ENCODE measurements at places on chromosomes 2 and 18. TPM values are rescaled to one million over a fixed set of nuclear protein-coding genes. Genes with fewer than 3 reads are reported as not detected.

The DCC gene
- total RNA-seq: not detected

GRCh38 chr2:239268549-239268948, 132.3 kb downstream of the HDAC4 start:
- DNase-seq: no peak

- DNase-seq: no peak
These were observed 128.6 kb upstream of the WDR75 start for GRCh38 chr2:189312643-189313042.

DNA sequence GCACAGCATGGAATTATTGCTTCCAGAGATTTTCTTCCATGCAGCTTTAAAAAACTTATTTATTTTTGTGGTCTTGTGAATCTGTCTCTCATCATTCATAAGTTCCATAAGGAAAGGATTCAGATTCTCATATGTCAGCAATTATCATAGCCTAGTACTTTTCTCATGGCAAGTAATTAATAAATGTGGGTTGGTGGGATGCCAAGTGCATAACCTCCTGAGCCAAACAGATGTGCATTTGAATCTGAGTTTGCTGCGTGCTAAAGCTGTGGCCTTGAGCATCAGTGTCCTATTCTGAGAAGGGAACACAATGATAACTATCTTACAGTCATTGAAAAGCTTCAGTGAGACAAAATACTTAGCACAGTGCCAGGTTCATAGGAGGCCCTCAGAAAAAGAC, 331.9 kb downstream of the PDE11A start:
- DNase-seq: no peak

- DNase-seq: no peak
These were observed 119.9 kb downstream of the THADA start for GRCh38 chr2:43475922-43476321.

- no peak for DNase-seq
These were observed 303.5 kb downstream of the CDCA7 start for GRCh38 chr2:173657996-173658717.

- no peak for DNase-seq
These were observed 50.0 kb upstream of the DSG1 start for GRCh38 chr18:31267823-31268481.

GRCh38 chr2:36525245-36525644, 72.7 kb downstream of the FEZ2 start:
- DNase-seq: no peak

The TBC1D8 gene
- total RNA-seq: 50.3 TPM

The PSMA8 gene
- total RNA-seq: not detected

- no peak for DNase-seq
These were observed 133.0 kb downstream of the WDSUB1 start for GRCh38 chr2:159153463-159153862.

The TXNDC2 gene
- total RNA-seq: not detected

The SPR gene
- 34.5 TPM for total RNA-seq

The DYSF gene
- 52.1 TPM for total RNA-seq

GRCh38 chr2:37284381-37284780, 40.3 kb downstream of the PRKD3 start:
- DNase-seq: no peak

The FLACC1 gene
- 6.2 TPM for total RNA-seq
